ENCODE measurements at places on chromosomes 13 and 19.

DNA sequence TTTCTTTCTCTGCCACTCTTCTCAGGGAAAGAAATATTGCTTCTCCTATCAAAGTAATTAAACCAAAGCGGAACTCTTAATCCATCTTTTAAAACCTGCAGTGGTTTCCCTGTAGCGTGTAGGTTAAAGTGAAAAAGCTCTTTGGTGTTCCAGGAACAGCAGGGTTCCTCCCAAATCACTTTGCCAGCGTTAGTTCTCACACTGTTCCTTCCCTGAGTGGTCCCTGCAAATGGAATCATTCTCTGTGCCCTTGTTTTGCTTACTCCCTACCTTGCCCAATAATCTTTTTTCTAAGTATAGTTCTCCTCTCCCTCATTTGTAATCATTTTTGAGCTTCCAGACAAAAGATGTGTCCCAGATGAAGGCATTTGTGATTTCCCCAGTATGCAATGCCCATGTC, 207.5 kb downstream of the HS6ST3 start:
- DNase-seq, result no peak

DNA sequence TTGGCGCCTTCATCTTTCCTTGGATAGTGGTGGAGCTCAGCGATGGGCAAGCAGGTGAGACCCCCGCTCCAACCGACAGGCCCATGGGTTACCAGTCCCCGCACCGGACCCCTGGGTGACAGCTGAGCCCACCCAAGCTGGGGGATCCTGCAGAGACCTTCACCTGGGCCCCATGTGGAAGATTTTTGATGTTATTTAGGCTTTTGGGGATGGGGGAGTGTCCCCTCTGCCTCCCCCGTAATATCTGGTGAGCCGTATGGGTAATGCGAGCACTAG, 4.9 kb upstream of the LILRA5 start:
- no peak for DNase-seq

GRCh38 chr13:91076830-91077229, 270.7 kb upstream of the MIR17HG start:
- no peak for DNase-seq

- DNase-seq, result no peak
Observed at GRCh38 chr13:46343279-46343994, 43.6 kb downstream of the RUBCNL start.

DNA sequence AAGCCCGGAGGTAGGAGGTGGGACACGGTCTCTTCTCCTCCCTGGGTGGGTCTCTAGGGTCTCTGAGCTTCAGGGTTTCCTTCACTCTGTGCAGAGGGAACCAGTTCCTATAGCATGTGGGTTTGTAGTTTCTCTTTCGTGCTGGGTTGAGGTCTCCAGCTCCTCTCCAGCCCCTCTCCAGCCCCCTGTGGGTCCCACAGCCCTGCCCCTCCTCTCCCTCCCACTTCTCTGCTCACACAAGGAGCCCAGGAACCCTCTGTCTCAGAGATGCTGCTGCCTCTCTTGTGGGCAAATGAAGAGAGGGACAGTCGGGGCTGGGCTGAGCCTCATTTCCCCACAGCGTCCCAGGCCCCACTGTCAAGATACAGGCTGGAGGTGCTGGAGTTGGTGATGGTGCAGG, 1.4 kb downstream of the SIGLEC7 start:
- no peak for DNase-seq

- DNase-seq, result no peak
Observed at GRCh38 chr19:41238244-41238643, 19.2 kb downstream of the AXL start.

DNA sequence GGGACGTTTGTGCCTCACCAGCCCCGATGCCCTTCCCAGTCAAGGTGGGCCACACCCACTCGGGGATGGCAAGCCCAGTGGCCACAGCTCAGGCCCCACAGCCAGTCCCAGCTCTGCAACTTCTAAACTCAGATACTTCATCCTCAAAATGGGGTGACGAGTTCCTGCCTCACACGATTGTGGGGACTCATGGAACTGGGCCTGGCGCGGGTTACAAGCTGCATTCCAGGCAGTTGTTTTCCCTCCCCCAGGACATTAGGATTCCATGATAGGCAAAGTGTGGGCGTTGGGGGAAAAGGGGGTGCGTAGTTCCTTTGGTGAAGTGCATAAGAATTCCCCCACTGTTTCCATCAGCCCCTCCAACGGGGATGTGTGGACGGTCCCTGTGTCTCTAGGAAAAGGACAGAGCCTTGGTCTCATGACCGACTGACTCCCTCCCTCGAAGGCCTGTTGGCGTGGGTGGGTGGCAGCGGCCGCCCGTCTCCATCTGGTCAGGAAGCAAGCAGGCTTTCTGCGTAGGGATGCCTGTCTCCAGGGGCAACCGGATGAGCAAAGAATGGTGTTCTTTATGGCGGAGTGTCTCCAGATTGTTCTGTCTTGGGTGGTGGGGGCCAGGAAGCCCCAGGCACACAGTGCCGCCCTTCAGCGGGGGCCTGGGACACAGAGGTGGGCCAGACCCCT, 21.1 kb upstream of the NPAS1 start:
- no peak for DNase-seq

- DNase-seq, result no peak
Observed at GRCh38 chr13:59488436-59488835, 675.3 kb downstream of the DIAPH3 start.

DNA sequence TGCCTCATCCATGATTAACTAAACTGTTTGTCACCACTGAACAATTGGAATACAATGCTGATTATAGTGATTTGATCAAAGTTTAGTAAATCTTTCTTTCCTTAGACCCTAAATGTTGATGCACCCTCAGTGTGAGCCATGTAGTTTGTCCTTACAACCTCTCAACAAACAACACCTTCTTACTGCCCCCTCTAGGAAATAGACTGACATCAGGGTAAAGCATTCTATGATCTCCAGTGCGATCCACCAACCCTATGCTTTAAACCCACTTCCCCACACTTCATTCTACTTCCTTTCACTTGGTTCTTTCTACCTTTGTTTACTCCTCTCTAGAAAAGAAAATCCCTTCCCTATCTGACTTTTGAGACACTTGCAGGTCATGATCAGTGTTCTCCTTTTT, 1842.5 kb upstream of the PRR20A start:
- no peak for DNase-seq

DNA sequence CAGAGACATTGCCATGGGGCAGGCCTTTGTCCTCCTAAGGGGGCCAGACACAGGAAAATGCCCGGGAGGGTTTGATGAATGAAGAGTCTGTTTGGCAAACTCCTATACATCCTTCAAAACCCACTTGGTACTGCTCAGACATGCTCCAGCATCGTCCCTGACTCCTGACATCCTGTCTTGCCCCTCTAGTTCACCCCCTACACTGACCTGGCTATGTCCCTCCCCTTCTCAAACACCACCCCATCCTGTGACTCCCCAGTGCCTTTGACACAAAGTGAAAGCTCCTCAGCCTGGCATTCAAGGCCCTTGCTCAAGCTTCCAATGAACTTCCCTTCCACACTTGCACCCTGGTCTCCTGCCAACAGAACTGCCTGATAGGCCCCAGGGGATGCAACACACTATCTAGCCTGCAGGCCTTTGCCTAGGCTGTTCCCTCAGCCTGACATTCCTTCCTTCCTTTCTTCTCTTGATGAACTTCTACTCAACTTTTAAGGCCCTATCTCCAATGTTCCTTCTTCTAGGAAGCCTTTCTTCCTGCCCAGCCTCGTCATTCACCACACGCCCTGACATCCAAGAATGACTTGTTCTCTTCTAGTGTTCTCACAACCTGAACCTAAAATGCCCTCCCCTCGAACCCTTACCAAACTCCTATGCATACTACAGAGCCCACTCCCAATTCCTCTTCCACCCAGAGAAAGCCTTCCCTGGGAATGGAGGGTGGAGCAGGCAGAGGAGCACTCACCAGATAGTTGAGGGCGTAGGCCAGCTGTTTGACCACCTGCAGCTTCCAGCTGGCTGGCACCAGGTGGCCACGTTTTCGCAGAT, 12.4 kb downstream of the JAK3 start:
- no peak for DNase-seq

- no peak for DNase-seq
Observed at GRCh38 chr19:17942181-17942580, 9.4 kb downstream of the CCDC124 start.

DNA sequence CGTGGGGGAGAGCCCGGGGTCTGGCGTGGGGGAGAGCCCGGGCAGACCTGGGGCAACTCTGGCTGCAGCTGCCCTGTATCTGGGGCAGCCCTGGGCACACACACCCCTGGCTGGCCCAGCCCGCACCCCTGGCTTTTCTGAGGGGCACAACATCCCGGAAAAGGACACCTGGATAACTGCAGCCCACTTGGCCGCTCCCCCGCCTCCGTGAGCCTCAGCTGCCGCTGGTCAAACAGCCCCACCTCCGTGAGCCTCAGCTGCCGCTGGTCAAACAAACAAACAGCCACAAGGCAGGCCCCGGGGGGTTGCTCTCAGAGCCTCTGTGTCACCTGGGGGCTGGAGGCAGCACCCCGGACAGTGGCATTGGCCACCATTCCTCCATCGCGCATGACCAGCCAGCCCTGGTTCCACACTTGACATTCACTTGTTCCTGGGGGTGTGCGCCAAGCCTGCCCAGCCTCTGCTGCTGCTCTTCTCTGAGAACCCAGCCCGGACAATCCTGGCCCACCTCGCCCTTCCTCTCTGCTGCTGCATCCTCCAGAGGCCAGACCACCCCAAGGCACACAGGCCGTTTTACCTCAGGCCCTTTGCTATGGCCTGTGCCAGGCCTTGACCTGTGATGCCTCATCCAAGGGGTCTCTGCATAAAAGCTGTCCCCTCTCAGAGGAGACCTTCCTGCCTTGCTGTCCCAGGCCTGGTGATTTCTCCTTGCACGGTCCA, 19.9 kb downstream of the CEBPG start:
- no peak for DNase-seq

Data from NCI-H1436 treated with DMSO at 0.1 percent for 48 hours (cell line).